ENCODE measurements at places on chromosomes 3 and 15.

DNA sequence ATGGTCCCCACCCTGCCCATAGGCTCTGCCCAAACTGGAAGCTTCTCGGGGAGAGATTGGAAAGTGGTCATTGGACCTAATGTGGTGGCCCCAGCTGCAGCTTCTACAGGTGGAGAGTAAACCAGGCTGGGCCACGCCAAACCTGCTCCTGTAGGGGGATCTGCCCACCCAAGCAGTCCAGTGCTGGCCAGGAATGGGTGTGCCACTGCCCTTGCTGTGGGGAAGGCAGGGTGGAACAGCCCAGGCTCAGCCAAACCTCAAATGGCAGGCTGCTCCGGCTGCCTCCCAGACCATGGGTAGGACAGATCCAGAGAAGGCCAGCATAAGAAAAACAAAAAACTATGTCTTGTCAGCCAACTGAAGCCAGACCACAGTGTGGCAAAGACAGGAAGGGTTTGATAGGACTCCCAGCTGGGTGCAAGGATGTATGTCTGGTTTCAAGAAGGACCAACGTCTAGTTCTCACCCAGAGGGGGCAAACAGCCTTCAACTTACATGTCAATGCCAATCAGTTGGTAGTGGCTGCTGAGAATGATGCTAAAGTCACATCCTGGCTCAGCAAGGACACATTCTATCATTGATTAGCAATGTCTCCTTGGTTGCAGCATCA, 267.3 kb downstream of the UACA start:
- no peak for DNase-seq

DNA sequence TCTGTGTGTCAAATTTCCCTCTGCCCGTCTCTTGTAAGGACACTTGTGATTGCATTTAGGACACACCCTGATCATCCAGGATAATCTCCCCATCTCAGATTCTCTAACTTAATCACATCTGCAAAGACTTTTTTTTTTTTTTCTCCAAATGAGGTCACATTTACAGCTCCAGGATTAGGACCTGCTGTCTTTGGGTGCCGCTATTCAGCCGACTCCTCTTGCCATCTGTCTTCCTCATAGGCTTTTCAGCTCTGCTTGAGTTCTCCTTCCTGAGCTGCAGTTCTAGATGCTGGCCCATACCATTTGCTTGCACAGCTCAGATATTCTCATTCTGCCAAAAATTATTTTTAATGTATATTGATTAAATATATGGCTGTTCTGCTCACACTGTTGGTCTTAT, 94.3 kb upstream of the TLE3 start:
- DNase-seq = no peak

GRCh38 chr3:129352650-129353588, 74.2 kb downstream of the HMCES start:
- DNase-seq = no peak

DNA sequence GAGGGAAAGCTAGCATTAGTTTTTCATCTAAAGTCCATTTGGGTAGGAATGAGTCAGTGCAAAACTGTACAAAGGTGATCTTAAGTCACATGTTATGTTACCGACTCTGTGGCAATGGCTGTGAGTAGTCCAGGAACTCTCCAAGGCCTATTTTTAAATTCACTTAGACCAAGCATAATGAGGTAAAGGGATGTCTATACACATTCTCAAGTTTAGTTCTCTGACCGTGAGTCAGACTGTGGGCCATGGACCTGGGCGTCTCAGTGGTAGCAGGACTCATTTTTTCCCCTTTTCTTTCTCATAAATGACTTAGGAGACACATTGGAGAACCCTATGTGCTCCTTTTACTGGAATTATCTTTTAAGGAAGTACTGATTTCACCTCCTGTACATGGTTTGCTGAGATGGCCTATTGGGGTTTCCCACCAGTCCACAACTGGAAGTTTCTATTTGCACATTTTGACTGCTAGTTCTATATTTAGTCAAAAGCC, 488.7 kb upstream of the TPRG1 start:
- DNase-seq = peak; percentile 91

GRCh38 chr3:8713901-8714759, 19.5 kb upstream of the CAV3 start:
- DNase-seq = no peak

DNA sequence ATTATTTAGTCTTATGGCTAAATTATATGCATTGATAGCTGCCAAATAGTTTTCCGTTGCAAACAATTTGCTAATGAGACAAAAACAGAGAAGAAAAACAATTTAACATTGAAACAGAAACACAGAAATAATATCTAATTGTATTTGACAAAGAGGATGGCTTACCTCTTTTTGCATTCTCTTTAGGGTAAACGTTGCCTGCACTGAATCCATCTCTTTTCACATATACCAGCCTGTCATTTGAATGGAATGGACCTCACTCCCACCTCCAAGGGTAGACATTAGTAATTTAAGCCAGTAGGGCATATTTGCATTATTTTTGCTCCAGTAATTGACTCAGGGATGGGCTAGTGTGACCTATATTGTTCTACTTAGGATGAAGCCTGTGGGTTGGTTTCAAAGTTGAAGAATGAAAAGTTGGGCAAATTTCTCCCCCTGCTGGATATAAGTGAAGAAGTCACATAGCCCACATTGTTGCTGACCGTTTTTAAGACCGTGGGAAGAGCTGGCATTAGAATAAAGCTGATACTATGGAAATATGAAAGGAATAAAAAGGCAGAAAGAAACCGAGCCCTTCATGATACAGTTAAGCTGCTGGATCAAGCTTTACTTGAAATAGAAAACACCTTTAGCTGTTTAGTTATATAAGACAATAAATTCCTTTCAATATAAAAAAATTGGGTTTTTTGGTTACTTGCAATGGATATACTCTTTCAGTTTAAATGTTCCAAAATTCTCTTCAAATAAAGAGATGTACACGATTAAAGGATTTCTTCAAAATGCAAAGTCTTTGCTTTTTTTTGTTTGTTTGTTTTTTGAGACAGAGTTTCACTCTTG, 26.9 kb downstream of the PIERCE2 start:
- peak; percentile 23 for DNase-seq

- DNase-seq = no peak
Observed at GRCh38 chr3:128001576-128001975, 50.7 kb upstream of the SEC61A1 start.

- DNase-seq = no peak
Observed at GRCh38 chr3:107218864-107219269, 158.4 kb upstream of the CCDC54 start.

- peak; percentile 29 for DNase-seq
Observed at GRCh38 chr3:66338927-66339326, 118.1 kb downstream of the SLC25A26 start.

GRCh38 chr3:24087469-24087868, 142.4 kb downstream of the NR1D2 start:
- DNase-seq = no peak

- no peak for DNase-seq
Observed at GRCh38 chr3:78277801-78278200, 1237.9 kb downstream of the ROBO2 start.

GRCh38 chr3:150786791-150787190, 23.8 kb upstream of the SIAH2 start:
- no peak for DNase-seq

DNA sequence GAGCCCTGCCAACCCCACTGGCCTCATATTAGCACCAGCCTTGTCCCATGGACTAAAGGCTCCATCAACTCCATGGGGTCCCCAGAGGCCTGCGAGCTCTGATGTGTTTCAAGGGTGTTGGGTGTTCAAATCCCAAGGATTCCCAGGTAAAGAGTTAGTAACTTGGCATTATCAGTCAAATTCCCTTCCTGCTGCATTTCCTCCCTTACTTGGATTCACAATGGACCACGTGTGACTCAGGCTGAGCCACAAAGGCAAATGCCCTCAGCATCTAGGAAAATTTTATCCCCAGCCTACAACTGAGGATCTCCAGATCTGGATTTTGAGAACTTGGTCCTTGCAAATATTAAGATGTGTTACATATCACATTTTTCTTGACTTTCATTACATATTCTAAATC, 58.8 kb downstream of the GADL1 start:
- DNase-seq = no peak

- DNase-seq = no peak
Observed at GRCh38 chr3:120469440-120469839, 18.6 kb upstream of the FSTL1 start.

DNA sequence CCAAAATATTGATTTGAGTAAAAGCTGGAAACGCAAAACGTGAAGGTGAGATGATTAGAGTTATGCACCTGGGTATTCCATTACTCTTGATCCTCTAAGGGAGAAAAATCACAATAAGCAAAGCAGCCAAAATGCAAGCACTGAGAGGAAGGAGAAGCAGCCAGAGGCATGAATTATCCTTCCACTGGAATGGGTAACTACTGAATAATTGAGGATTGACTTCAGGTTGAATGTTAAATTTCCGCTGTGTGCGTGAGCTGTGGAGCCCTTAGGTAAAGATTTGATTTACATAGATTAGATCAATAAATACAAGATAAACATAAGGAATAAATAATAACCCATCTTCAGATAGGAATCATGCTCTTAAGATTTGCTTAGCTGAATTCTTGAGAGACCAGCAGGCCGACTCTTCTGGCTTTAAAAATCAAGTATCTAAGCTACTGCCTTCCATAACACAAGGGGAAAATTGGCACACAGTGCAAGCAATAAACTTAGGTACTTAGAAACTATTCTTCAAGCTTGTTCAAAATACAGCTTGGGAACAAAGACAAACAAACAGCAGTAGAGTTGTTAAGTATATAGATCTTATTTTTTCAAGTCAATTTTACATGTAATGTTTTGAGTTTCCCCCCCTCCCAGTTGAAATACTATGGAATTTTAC, 1459.5 kb downstream of the ZPLD1 start:
- DNase-seq = no peak

DNA sequence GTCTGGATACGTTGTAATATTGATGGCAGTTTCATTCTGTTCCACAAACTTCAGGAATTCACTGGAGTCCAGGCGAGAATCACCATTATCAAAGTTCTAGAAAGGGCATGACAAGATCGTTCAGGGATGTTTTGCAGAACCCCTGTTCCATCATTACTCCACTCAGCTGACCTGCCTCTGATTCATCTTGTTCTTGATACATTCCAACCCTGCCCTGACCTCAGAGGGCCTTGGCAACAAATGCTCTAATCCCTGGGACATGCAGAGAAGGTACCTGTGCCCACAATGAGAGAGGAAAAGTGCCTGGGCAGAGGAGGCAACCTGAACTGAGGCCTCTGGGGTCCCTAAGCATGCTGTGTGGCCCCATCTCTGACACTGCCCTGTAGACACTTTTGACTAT, 45.9 kb downstream of the FSTL1 start:
- DNase-seq = no peak

- DNase-seq = peak; percentile 32
Observed at GRCh38 chr15:38531509-38531908, 33.1 kb downstream of the RASGRP1 start.

- no peak for DNase-seq
Observed at GRCh38 chr3:48594417-48595049, 596 bp downstream of the COL7A1 start.

GRCh38 chr15:86855307-86856291, 775.9 kb downstream of the AGBL1 start:
- no peak for DNase-seq

GRCh38 chr3:26438325-26438940, 184.1 kb upstream of the LRRC3B start:
- no peak for DNase-seq

- DNase-seq = no peak
Observed at GRCh38 chr3:124567179-124567578, 163.1 kb upstream of the UMPS start.

- no peak for DNase-seq
Observed at GRCh38 chr3:127775398-127776109, 46.8 kb downstream of the MGLL start.

DNA sequence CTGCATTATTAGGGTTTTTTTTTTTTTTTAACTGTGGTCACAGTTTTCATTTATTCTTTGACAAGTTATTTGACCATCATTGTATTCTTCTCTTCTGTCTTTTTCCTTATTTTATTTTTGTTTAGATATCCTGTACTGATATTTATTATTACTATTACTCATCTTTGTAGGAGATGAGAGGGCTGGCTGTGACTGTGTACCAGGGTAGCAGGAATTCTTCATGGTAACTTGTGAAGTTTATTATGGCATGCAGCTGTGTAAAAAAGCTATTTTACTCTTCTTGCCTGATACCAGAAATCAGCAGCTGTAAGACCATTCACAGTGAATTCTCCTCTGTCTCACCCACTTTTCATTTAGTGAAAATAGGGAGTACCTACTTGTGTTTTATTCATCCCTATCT, 44.5 kb downstream of the ATP6V1A start:
- DNase-seq = no peak

DNA sequence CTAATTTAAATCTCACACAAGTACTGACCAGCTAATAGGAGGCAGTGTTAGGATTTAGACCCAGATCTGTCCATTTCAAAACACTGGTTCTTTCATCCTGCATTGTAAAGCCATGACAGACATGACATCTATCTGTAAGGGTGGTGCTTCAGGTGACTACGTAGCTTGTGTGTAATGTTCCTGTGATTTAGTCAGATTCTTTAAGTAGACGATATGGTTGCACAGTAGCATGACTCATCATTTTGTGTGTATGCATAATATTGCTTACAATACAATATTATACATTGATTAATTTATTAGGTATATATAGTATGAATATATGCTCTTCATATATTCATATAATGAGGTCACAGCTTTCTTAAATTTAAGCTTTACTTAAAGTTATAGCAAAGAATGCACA, 628.5 kb downstream of the GRM7 start:
- no peak for DNase-seq

GRCh38 chr3:168552251-168552650, 456.5 kb upstream of the GOLIM4 start:
- DNase-seq = no peak

- DNase-seq = no peak
Observed at GRCh38 chr3:197782230-197782629, 8.8 kb upstream of the LRCH3 start.

DNA sequence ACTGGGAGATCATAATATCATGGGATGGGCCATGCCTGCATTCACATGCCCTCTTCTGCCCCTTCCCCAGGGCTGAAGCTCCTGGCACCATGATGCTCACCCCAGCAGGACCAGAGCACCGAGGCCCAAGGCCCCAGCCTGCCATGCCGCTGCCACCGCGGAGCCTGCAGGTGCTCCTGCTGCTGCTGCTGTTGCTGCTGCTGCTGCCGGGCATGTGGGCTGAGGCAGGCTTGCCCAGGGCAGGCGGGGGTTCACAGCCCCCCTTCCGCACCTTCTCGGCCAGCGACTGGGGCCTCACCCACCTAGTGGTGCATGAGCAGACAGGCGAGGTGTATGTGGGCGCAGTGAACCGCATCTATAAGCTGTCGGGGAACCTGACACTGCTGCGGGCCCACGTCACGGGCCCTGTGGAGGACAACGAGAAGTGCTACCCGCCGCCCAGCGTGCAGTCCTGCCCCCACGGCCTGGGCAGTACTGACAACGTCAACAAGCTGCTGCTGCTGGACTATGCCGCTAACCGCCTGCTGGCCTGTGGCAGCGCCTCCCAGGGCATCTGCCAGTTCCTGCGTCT, 5.6 kb downstream of the PLXNA1 start:
- no peak for DNase-seq

- no peak for DNase-seq
Observed at GRCh38 chr3:134526319-134526718, 40.5 kb downstream of the CEP63 start.

GRCh38 chr3:171876680-171877147, 33.6 kb downstream of the TMEM212 start:
- peak; percentile 96 for DNase-seq

- DNase-seq = no peak
Observed at GRCh38 chr3:139159356-139159755, 114.7 kb upstream of the PRR23C start.
